ENCODE measurements at places on chromosomes 2 and 18.

GRCh38 chr2:241812730-241813643 is 4.0 kb downstream of the NEU4 start:
- DNase-seq = no peak

GRCh38 chr2:221390878-221391277 is 181.2 kb downstream of the EPHA4 start:
- DNase-seq = no peak

DNA sequence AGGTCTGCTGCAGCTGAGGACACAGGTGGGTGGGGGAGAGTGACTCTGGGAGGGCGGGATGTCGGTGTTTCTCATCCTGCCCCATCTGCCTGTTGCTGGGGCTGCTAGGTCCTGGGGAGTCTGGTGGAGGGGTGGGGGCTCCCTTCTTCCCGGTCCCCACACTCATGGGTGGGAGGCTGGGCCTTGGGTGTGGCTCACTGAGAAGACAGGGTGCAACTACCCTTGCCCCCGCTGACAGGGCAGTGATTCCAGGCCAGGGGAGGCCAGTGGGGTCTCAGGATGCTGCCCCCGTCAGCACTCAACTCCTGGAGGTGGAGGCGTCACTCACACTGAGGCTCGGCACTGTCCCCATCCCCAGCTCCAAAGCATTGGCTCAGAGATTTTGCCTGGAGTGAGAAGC is 7.7 kb upstream of the NFATC1 start:
- DNase-seq = no peak

DNA sequence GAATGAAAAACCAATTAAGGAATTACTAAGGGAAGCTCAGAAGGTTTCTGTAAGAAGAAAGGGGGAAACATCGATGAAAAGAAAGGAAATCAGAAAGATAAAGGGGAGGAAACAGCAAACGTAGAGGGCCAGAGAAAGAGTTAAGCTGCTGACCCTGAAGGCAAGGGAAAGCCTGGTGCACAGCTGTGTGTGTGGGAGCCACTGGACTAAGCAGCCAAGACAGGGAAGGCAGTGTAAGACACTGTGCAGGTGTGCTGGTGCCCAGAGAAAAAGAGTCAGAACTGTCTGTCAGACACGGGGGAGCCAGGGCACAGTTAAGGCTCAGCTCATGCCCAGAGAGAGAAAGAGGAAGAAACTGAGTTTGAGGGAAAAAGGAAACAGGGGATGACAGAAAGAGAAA is 104.0 kb downstream of the HIBCH start:
- DNase-seq = no peak

GRCh38 chr18:24023185-24023814 is 8.7 kb downstream of the TTC39C start:
- DNase-seq = no peak

DNA sequence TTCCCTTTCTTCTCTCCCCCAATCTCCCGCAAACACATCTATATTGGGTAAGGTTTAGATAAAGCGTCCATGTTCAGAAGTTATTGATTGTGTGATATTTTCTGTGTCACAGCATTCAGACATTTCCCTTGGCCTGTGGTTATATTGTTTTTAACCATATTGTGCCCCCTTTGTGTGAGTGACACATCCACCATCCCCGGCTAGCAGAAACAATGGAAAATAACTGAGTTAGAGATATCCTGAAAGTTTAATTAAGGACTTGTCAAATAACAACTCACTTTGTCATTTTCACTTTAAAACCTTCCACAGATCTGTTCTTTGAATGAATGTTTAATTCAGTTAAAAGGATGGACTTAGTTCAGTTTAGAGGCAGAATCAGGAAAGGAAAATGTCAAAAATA is 151.0 kb downstream of the KCNJ3 start:
- no peak for DNase-seq

All from epithelial cell of proximal tubule (primary cell).